ENCODE measurements at places on chromosomes 7 and 10.

DNA sequence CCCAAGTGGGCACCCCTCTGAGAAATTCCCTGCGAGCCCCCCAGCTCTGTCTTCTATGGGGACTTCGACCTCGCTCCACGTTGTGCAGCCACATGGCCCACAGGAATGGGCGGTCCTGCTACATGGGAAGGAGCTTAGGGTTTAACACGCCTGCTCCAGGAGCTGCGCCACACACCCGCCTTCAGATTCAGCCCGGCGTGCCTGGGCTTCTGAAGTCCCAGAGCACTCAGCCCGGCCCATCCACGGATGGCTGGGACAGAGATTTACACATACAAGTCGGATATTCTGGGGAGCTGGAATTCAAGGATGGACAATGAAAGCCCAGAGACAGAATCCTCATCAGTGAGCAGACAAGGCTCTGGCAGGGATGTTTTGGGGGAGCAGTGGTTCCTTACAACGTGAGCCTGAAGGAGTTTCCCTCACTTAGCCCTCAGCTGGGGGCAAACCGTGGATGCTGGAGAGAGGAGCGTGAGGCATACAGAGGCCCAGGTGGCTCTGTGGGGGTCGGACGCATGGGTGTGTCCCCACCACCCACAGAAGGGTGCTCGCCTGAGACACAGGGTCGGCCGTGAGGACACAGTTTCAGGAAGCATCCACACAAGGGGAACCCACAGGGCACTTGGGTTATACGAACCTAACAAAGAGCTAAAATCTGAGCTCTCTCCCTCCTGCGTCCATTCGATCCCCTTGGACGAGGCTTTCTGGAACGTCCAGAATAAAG, 372.9 kb downstream of the DNAJB6 start:
- DNase-seq: no peak

- DNase-seq: no peak
Measured at GRCh38 chr10:112753961-112754411, 196.1 kb upstream of the TCF7L2 start.

DNA sequence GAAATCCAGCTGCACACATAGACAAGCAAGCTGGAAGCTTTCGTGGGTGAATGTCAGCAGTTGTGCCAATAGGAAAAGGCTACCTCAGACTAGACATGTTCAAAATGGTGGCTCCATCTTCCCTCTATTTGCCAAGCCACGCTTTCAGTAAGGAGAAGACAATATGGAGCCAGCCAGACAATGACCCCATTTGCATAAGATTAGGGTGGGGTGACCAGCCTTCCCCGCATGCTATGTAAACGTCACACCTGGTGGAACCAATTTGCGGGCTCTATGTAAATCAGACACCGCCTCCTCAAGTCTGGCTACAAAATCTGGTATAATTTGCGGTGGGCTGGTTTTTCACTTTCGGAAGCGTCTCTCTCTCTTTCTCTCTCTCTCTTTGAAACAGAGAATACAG, 297.4 kb upstream of the PCDH15 start:
- DNase-seq: no peak

DNA sequence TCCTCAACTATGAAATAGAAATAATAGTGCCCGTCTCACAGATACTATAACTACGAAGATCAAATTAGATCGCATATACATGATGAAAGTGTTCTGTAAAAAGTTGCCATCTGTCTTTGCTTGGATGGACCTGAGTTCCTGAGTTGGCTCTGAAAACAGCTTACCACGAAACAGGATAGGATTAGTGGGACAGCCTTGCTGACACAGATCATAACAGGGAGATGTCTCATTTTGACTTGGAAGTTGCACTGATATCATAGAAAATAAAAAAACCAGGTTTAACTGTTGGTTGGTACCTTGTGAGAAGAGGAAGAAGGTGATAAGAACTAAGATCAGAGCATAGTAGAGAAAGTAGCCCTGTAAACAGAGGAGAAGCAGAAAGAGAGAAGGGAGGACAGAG, 79.3 kb upstream of the AGBL3 start:
- DNase-seq: no peak

DNA sequence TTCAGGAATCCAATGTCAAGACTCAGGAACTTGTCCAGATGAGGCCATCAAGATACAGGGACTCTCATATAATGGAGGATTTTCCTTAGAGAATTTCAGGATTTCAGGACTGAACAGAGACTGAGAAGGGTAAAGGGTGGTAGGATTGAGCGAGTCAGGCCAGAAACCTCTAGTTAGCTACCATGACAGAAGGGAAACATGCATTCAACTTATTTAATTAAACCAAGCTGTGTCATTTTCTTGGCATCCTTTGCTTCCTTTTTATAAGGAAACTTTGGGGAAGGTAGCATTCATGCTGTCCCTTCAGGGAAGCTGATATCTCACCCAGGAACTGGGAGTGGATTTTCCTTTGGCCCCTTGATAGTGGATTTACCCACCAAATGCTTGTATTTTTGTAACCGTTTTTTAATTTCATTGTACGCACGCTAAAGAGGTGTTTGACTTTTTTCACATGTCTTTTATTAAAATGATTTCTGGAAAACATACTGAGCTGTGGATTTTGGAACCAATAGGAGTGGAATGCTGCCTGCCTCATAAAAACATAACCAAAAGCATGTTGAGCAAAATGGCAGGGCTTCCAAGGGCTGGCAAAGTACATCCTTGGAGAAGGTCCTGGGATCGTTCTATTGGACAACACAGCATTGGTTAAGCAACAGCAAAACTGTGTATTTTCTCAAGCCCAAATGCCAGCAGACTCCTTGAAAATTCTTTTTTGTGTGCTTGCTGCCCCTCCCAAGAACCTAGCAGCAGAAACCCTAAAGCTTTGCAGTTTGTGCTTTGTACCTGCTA, 104.5 kb downstream of the CXCL12 start:
- no peak for DNase-seq

DNA sequence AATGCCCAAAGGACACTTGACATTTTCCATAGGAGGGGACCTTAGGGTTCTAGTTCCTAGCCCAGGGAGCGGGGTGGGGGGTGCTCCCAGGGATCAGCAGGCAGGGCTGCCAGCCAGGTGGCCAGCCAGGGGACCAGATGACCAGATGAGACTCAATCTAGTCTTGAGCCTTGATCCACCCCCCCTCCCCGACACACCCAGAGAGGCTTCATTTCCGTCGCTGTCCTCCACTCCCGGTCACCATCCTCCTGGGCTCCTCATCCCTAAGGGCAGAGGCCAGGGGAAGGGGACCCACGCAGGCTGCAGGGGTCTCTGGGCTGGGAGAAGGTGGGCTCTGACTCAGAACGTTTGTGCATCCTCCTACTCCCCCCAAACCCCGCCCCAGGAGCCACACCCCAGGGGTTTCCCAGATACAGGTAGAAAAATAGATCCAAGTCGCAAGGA, 1.0 kb downstream of the STX1A start:
- no peak for DNase-seq

GRCh38 chr10:70500368-70500767, 21.8 kb downstream of the PALD1 start:
- DNase-seq: no peak

DNA sequence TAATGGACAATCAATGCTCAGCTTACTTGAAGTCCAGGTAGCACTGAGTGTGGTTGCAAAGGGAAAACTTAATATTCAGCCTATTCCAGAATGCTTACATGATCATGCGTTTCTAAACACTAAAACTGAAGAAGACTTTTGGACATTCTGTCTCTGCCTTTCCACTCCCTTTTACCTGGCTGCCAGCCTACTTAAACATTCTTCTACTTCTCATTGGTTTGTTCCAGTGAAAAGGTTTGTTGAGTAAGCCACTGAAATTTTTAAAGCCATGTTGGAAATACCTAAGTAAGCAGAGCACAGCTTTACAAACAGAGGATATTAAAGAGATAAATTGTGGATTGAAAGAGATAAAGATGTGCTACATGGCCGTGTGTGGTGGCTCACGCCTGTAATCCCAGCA, 1280.8 kb upstream of the AUTS2 start:
- DNase-seq: no peak

DNA sequence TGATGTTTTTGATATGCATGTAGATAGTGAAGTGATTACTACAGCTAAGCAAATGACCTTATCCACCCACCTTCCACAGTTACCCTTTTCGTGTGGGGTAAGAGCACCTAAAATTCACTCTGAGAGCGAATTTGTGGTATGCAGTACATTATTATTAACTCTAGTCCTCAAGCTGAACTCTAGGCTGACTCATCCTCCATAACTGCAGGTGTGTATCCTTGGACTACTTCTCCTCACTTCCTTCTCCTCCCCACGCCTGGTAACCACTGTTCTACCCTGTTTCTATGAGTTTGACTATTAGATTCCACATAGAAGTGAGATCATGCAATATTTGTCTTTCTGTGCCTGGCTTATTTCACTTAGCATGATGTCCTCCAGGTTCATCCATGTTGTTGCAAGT, 484.6 kb downstream of the GATA3 start:
- DNase-seq: no peak

DNA sequence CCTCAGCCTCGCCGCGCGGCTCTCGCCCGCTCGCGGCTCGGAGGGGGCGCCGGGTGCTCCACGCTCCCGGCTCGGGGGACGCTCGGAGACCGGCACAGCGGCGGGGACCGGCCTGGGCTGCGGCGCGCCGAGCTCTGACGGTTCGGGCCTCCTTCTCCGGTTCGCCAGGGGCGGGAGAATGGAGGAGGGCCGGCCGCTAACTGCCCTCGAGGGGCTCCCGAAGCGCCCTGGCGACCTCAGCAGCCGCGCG, 232 bp upstream of the GRID1 start:
- no peak for DNase-seq

DNA sequence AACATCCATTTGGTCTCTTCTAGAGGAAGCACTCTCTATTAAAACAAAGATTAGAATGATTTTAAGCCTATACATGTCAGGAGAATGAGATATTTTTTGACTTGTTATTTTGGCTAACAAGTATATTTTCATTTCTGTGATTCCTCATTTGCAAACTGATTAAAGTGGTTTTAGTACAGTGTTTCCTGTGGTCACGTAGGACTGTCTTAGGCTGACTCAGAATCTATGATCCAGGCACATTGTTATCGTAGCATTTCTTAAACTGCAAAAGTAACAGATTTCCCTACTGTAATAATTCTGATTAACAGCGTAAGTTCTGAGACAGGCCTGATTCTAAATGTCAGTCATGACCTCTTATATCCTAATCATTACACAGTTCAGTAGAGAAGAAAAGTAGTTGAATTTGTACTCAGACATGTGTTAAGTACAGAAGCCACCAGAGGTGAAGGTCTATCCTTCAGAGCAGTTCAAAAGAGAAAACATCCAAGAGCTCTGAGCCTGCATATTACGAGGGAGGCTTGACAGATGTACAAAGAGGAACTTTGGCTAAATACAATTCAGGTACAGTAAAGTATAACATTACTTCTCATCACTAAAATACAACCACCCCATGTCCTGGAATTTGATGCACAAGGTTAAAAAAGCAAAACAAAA, 124.1 kb upstream of the TEX47 start:
- no peak for DNase-seq

DNA sequence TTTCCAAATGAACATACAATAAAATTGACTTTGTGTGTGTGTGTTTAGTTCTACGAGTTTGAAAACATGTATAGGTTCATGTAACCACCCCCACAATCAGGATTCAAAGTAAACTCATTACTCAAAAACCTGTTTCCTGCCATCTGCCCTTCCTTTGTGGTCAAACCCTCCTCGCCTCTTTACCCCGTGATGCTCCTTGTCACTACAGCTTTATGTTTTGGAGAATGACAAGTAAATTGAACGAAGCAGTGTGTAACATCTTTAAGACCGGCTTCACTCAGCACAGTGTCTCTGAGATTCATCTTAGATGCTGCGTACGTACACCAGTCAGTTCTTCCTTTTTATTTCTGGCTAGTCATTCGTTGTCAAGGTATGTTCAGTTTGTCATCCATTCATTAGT, 54.6 kb upstream of the MKI67 start:
- DNase-seq: peak; percentile 17

DNA sequence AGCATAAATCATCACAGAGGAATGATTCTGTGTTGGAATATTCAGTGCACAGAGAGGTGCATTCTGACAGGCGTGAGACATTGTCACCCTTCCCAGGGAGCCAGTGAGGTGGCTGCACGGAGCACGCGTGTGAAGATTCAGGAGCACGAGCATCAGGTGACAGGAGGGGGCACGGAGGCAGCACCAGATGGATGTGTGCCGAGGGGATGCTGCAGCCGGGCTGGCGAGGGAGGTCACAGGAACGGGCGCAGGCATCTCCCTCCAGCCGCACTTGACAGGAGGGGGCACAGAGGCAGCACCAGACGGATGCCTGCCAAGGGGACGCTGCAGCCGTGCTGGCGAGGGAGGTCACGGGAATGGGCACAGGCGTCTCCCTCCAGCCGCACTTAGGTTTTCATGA, 66.5 kb downstream of the DIP2C start:
- DNase-seq: no peak

DNA sequence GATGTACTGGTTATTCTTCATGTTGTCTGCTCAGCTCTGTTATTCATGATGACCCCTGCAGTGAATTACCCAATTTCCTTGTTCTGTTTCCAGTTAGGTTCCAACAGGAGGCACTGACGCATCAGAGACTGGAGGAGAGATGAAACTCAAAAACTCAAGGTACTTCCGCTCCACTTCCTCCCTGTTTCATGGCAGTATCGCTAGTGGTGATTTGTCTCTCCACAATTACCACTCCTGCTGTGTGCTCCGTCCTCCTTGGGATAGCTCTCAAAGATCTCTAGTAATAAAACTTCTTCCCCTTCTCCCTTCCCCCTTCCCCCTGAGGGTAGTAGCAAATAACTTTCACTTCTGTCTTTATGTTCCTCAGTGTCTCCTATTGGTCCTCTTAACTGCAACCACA, 107.4 kb upstream of the ABCB5 start:
- no peak for DNase-seq

DNA sequence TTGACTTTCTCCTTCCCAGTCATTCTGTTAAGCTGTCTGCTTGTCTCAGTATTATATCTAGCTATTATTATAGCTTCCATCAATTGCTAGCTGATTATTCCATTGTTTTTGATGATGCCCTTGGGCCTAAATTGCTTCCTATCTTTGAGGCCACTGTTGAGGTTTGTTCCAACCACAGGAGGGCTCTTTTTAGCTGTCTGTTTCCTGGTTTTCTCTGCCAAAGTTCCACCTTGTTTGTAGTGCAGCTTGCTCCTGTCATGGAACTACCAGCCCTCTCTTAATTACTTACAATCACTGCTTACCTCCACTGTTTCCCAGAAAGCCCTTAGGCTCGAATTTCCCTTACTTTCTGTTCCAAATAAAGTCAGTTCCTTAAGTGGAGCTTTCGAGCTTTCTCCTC, 118.7 kb upstream of the SEC61G start:
- DNase-seq: no peak

DNA sequence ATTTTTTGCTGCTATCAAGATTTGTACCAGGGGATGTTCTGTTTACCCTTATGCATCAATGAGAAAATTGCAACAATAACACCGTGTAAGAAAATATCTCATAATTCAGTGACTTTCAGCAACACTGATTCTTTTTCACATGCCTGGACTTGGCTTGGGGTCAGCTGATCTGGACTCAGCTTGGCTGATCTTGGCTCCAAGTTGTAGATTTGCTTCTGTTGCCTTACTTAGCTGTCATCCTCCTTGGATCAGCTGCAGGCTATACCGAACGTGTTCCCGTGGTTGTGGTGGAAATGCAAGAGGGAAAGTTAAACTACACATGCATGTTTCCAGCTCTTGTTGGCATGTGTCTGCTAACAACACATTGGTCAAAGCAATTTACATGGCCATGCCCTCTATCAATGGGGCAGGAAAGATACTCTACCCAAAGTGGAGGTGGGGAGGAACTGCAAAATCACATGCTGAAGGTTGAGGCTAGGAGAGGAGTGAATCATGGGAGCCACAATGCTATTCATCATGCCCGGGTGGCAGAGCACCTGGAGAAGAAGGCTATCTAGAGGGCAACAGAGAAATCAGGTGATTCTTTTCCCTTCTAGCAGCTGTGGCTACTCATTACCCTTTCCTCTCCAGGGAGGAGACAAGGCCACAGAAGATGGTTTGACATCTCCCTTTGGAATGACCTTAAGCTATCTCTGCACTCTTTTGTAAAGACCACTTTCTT, 1276.3 kb upstream of the AUTS2 start:
- DNase-seq: no peak
